ENCODE measurements at places on chromosomes 7 and 10.

DNA sequence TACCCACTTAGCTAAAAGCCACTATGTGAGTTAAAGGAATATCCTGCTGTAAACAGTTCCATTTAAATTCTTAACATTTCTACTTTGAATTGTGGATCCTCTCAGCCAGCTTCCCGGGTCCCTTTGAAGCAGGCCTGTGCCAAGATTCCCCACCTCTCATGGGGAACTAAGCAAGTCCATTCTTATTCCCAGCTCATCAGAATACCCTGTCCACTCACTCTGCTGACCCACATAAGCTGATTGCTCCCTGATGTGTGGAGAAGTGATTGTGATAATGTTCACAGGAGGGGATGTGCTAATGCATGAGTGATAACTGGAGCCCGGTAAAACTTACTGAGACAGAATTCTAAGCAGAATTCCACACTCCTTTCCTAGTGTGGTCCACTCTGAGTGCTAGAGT is 709.7 kb downstream of the CNTNAP2 start:
- no peak for DNase-seq

- DNase-seq = no peak
Measured at GRCh38 chr10:1361411-1362105, 305.4 kb downstream of the WDR37 start.

DNA sequence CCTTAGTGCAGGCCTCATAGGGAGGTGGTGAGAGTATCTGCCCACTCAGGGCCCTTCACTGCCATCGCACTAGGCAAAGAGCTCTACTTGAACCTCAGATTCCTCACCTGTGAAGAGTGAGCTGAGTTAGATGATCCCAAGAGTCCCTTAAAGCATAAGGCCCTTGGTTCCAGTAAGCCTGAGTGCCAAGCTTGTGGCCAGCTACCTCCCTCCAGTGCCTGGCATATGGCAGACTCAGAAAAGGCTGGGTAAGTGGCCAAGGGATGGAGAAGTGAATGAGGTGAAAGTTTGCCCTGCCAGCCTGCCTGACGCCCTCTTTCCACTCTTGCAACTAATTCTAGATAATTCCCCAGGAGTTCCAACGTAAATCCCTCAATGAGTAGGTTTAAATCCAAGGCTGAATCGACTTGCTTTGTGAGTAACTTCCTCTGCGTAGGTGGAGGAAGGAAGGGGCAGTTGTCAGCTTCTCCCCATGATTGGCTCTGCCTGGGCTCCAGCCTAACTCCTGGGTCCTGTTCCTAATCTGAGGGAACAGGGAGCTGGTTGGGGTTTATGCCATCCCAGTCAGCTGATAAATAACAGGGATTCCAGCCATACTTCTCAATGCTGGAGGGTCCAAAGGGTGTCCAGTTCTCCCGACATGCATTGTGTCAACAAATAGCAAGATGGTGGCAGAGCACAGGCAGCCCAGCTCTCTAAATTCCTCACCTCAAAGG is 14.2 kb downstream of the DUSP5 start:
- no peak for DNase-seq

DNA sequence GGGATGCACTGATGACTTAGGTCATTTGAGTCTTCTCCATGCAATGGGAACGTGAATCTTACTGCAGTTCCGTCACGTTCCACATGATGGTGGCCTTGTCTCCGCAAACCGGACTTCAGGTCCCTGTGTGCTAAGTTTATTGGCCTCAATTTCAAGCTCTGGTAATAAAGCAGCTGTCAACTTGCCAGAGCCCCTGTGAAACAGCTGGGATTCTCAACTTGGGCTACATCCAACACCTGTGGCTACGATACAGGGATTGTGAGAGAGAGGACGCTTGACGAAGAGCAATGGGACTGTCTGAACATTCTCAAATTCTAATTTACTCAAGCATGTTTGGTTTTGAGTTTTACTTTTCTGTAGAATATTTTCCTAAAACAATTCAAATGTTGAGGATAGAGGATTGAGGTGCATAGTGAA is 174.2 kb downstream of the PTN start:
- DNase-seq = peak; percentile 68

DNA sequence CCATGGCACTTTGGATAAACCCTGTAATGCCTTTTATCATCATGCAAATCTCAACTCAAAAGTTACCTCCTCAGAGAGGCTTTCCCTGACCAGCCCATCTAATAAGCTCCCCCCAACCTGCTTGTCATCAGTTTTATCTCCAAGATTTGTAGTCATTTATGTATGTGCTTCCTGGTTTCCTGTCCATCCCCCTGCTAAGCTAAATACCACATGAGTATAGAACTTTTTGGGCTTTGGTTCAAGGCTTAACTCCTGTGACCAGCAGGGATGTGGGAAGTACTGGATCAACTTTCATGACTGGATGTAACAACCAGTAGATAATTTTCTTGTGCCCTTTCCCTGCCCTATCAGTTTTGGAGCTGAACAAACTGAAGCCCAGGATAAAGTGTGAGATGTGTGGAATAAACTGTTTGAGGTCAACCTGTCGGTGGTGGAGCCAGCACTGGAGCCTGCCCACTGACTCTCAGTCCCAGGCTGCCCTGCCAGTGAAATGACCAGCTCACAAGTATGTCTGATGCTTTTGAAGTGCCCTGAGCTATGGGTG is 148.6 kb downstream of the CYP26A1 start:
- DNase-seq = no peak

- no peak for DNase-seq
Measured at GRCh38 chr7:155669717-155670505, 25.4 kb downstream of the RBM33 start.

- DNase-seq = no peak
Measured at GRCh38 chr7:96306385-96307125, 15.3 kb downstream of the SLC25A13 start.

GRCh38 chr7:92797693-92798092 is 38.7 kb downstream of the CDK6 start:
- DNase-seq = no peak

- no peak for DNase-seq
Measured at GRCh38 chr10:7400068-7400715, 10.6 kb downstream of the SFMBT2 start.

DNA sequence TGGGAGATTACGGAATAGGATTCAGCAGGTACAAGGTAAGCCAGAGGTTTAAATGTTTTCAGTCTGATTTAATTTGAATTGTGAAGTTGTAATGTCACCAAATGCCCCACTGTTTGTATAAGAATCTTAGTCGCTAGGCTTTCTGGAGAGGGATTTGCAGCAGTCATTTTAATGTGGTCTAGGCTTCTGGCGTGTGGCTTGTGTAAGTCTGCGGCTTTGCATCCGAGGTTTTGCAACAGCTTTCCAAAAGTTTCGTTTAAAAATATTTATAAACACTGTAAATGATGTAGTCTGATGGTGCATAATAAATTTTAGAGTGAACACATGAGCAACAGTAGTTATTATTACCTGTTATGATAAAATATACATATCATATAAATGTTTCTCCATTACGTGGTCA is 26.1 kb upstream of the BHLHA15 start:
- no peak for DNase-seq

DNA sequence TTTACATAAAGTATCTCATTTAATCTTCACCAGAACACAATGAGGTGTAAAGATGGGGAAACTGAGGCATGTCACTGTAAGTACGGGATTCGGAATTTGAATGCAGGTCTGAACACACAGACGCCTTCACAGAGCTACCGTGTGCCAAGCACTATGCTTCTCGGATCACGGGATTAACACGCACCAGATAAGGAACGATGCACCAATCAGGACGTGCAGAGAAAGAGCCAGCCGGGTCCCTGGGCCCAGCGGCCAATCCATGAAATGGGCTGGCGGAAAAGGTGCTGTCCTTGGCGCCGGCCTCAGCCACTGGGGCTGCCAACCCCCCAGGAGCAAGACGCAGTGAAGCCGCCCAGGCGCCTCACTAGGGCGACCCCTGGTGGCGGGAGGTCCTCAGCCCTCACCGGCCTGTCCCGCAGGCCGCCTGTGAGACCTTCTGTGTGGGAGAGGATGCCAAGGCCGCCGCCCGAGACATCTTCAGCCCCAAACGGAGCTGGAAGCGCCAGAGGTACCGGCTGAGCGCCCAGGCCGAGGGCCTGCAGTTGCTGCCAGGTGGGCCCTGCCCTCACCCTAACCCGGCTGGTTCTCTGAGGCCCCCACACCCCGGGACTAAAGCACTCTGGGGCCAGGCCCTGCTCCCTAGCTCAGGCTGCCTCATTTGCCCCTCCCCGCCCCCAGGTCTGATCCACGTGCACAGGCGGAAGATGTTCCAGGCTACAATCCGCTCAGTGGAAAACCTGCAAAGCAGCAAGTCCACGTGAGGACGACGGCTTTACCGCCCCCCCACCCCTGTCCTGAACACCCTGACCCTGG is 15.6 kb downstream of the ATG9B start:
- peak; percentile 80 for DNase-seq

GRCh38 chr10:17984056-17984455 is 32.3 kb downstream of the SLC39A12 start:
- no peak for DNase-seq

DNA sequence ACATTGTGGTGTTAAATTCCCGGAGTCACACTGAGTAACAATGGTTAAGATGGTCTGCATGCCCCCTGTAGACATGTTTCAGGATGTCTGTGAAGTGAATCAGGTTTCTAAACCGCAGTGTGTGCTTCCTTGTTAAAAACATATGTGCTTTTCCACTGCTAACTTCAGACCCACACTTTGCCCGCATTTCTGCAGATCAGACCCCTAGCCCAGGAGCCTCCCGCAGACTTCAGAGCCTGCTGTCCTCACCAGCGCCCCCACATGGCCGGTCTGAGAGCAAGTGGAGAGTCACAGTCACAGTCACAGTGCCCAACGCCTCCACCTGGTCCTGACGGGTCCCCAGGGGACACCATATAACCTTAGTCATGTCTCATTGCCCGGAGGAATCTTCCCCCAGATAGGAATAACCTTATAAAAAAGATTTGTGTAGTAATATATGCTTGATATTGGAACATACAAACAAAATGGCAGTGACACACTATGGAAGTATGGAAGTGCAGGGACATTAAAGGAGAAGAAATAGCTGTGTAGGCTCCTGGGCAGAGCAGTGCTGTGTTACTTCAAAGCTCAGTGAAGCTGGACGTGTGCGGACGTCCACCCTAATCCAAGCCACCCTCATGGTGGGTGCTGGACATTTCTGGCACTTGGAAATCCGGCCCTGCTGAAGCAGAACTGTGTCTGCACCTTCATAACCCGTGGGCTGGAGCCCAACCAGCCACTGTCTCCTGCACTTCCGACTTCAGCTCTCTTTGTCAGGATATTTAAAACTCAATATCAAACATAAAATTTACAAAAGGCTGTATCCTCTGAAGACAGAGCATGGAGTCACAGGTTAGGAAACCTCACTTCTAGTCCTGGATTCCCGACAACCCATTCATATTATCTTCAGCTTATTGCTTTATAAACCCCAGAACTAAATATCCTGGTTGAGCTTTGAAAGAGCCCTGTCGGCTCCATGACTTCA is 29.0 kb downstream of the GSTO2 start:
- no peak for DNase-seq

DNA sequence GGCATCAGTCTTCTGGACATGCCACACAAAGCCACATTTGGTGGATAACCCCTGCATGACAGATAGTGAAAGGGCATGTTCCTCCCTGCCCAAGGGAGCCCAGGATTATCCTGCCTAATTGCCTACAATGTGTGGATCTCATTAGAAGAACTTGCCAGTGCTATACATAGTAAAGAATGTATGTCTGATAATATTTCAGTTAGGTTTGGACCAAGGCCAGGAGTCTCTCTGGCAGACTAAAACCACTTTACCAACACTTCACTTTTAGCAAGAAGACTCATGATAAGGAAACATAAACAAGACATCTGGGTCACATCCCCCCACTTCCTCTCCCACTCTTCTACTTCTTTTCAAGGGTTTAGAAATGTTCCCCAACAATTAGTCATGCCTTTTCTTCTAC is 196.7 kb downstream of the MTERF1 start:
- DNase-seq = no peak
